Stimulated activated CD8-positive, alpha-beta memory T cell treated with anti-CD3 and anti-CD28 coated beads, Interleukin-2, amount 100 ng/mL, for 48 hours (primary cell): ENCODE measurements at places on chromosomes 11 and 22.

DNA sequence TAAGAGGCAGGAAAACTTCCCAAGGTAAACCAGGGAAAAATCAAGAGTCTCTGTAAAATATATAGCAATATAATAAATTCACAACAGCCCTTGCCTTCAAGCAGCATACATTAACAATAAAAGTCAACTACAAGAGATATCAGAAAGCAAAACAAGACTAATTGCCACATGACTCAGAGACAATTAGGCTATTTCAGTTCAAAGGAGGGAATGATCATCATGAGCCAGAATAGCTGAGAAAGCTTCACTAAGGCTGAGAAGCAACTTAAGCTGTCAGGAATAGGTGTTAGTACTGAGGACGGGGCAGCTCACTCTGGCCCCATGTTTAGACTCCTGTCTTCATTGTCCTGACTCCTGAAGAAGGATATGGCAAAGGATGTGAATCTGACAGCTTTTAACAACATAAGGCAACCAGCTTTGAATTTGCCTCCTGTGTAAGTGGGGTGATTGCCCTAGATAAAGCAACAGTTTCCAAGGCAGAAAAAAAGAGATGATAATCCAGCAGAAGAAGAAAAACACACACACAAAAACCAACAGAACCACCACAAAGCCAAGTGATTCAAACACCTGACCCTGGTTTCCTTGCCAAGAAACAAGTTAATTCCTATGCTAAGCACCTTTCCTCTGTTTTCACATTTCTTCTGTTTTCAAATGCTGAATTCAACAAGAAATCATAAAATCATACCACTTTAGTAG is 60.8 kb downstream of the SIK3 start:
- DNase-seq: no peak

GRCh38 chr22:23183061-23183698 is 2.9 kb downstream of the BCR start:
- no peak for DNase-seq

DNA sequence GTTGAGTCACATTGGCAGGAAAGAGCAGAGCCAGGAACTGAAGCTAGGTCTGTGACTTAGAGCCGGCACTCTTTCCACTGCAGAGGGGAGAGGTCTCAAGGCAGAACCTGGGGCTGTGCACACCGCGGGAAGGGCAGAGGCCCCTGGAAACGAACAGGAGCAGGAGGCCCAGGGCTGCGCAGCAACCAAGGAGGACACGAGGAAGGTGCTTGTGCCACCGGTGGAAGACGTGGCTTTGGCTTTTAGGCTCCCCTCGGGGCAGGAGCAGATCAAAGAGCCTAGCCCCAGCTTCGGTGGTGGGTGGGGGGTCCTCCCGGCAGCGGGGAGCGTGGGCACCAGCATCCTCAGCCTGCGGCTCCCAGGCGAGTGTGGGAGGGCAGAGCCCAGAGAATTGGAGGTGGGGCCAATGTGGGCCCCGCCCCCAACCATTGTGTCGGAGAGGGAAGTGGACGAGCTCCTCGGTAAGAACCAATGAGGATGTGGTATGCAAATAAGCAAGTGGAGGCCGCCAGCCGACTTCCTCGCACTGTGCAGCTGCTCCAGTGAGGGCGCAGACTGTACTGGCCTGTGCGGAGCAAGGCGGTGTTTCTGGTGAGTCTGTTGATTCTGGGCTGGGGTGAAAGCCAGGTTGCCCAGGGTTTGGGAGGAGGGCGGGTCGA is at the start of gene CCDC116:
TSS of gene CCDC116 (plus strand) at position 524 of the 659 bp plus-strand sequence. CDS start 422 bp downstream, outside the sequence.
- DNase-seq: peak; percentile 60

GRCh38 chr11:83235825-83236224 is 42.3 kb downstream of the ANKRD42 start:
- no peak for DNase-seq

GRCh38 chr22:25409240-25409639 is 155.2 kb upstream of the GRK3 start:
- DNase-seq: no peak

DNA sequence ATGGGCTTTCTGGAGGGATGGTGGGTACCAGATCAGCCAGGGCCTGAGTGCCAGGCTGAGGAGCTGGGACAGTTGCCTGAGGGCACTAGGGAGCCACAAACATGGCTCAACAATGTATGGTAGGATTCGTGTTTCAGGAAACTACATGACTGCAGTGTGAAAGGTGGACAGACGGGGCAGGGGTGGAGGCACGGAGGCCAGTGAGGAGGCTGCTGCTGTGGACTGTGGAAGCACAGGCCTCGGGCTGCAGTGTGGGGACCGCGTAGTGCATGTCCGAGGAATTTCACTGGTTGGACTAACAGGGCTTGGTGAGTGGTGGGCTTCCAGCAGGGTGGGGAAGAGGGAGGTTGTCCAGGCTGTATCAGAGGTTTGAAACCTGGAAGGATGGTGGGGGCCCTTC is 7.8 kb downstream of the P2RY2 start:
- no peak for DNase-seq

GRCh38 chr11:65113839-65114238 is 2.2 kb downstream of the TM7SF2 start:
- DNase-seq: no peak

- DNase-seq: no peak
Observed at GRCh38 chr22:44211946-44212930, 31.5 kb downstream of the PARVG start.

GRCh38 chr11:2533587-2534133 is 88.9 kb downstream of the KCNQ1 start:
- peak; percentile 31 for DNase-seq

DNA sequence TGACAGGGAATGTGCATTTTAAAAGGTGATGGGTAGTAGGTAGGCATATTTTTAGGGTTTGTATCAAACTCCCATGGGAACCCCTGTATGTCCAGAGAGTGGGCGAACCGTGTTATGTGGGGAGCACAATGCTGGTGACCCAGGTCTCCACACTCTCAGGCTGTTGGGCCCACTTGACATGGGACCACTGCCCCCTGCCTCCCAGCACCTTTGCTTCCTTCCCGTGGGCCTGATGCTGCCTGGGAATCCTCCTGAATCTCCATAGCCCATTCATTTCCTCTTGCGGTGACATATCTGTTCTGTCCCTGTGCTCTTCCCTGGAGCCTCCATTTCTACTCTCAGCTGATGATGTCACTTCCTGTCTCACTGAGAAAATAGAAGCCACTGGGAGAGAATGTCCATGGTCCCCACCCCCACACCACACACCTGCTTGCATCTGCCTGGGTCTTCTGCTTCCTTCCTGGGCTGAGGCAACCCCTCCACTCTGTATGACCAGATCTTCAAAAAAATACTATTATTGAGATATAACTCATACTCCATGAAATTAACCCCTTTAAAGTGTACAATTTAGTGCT is 55.8 kb upstream of the THY1 start:
- no peak for DNase-seq

GRCh38 chr11:115197433-115197832 is 306.8 kb downstream of the CADM1 start:
- no peak for DNase-seq

DNA sequence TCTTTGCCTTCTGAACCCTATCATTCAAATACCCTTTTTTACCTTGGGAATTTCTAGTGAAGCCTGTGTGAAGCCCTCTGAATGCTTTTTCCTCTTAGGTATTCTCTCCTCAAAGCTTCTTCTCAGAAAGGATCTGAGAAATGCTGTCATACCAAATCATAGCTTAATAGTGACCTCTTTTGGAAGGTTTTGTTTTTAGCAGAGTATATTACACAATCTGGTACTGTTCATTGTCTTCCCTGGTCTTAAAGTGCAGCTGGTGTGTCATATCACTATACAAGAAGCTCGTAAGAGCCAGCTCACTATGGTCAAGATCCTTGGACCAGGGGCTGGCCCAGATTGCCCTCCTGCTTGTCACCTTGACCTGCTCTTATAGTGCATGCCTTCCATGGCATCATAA is 204.4 kb upstream of the ANO5 start:
- DNase-seq: no peak

DNA sequence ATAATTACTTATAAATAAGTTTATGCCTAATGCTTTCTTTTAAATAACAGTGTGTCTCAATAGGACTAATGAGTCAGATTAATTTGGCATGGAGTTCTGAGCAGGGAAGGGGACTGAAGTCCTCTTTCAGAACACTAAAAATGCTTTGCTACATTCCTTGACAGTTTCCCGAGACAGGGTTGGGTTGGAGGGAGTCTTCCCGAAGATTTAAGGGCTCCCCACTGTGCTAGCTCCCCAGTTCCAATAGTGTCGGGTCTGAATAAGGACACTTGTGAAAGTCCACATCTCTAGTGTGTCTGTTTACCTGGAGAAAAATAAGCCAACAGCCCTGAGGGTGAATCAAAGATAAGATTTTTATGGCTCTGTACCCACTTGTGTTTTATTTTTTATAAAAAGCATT is 41.8 kb upstream of the HSD17B12 start:
- no peak for DNase-seq

DNA sequence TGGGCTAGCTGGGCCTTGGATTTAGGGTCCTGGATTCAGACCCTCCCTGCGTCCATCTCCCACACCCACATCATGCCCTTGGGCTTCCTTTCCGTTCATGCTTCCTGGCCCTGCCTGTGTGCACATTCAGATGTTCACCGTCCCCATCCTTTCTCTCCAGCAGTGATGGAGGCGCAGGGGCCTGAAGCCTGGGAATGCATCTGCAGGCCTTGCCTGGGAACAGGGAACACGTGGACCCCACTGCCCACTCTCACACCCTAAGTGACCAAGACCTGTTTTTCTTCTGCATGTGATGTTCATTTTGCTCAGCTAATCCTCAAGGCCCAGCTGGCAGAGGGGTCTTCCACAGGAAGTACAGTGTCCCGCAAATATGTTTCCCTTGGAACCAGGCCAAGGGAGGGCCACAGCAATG is 91.6 kb upstream of the PARVA start:
- DNase-seq: no peak

- no peak for DNase-seq
Observed at GRCh38 chr22:36863979-36864378, 3.2 kb downstream of the NCF4 start.

- no peak for DNase-seq
Observed at GRCh38 chr22:44926491-44927415, 83.1 kb downstream of the PHF21B start.

- DNase-seq: no peak
Observed at GRCh38 chr11:126756421-126756820, 244.1 kb downstream of the KIRREL3 start.

DNA sequence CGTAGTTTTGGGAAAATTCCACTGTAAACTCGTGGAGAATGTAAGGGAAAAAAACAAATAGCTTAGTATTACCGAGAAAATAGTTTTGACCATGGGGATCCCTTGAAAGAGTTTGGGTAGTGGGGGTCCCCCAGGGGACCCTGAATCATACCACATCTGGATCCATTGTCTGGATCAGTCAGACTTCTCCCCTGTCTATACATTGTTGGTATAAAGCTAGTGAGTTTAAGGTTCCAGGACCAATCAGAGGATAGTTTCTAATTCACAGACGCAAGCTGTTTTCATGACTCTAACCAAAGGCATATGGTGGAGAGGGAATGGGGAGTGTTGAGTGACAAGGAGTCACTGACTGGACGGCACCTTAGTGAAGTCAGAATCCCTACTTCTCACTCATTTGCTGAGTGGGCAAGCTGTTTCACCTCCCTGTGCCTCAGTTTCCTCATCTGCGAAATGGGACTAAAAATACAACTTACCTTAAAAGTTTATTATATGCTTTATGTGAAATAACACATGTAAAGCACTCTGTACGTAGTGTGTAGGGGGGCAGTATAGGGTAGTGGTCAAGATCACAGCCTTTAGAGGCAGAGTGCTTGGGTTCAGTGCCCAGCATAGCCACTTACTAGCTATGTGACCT is 90.2 kb downstream of the TRAF6 start:
- DNase-seq: no peak

- no peak for DNase-seq
Observed at GRCh38 chr22:46226577-46226976, 23.5 kb downstream of the CDPF1 start.

DNA sequence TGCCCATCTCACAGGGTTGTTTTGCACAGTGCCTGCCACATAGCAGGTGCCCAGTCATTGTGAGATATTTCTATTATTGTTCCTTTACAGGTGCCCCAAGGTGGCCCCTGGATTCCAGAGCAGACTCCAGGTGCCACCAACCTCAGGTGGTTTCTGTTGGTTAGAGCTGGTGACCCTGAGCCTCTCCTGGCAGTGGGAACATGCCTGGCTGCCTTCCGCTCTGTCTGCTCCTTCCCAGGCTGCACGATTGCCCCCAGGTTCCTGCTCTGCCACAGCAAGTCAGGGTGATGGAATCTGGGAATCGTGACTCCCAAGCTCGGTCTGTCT is 12.6 kb upstream of the OMP start:
- DNase-seq: no peak

- DNase-seq: no peak
Observed at GRCh38 chr11:26905368-26905767, 88.5 kb upstream of the FIBIN start.

DNA sequence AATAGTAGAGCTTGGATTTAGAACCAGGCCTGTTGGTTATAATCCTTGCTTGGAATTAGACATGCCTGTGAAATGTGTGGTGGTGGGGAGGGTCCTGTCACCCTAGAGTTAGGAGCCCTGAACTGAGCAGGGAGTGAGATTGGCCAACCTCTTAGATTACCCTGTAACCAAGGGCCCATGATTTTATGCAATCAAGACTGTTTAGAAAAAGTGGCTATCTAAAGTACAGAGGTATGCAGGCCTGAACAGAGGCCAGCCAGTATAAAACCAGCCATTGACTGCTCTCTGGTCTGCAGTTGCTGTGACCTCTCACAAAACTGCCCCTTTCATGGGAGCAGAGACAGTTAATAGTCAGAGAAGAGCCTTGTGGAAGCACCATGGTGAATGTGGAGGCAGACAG is 36.2 kb downstream of the SERPINH1 start:
- no peak for DNase-seq

DNA sequence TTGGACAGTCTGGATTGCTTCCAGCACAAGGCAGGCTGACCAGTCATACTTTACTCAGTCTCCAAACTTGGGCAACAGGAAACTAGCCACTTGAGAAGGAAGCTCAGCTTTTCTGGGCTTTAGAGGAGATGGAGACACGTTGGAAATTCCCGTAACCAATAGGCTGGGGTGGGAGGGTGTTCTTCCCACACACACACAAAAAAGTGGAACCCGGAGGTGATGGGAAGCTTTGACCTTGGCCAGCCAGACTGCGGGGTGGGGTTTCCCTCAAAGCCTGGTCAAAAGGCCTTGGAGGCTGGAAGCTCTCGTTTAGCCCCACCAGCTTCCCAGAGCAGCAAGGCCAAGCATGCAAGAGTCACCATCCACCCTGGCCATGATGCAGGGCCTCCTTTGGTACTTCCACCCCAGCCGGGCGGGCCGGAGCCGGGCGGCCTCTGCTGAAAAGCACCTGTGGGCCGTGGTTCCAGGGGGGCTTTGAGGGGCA is 126.2 kb downstream of the BCR start:
- DNase-seq: no peak

- no peak for DNase-seq
Observed at GRCh38 chr11:882596-882995, 28.0 kb downstream of the CHID1 start.

DNA sequence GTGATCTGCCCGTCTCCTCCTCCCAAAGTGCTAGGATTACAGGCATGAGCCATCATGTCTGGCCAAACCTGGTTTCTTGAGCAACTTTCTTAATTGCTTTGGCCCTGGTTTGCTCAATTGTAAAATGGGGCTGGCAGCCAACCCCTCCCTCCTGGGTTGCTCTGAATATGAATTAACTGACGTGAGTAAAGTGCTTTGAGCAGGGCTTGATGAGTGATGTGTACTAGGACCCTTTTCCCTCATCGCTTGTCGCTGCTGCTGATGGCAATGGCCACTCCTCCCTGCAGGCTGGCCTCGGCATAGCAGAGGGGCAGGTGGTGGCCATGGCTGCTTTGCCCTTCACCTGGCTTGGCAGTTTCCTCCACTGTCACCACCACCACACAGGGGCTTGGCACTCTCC is 41.5 kb downstream of the RNF141 start:
- DNase-seq: no peak

- peak; percentile 55 for DNase-seq
Observed at GRCh38 chr11:77187776-77188632, 60.0 kb downstream of the MYO7A start.
